ENCODE measurements at places on chromosomes 2 and 18.
A peak's percentile ranks its signal among the peaks of the same experiment; 100 is the strongest.

DNA sequence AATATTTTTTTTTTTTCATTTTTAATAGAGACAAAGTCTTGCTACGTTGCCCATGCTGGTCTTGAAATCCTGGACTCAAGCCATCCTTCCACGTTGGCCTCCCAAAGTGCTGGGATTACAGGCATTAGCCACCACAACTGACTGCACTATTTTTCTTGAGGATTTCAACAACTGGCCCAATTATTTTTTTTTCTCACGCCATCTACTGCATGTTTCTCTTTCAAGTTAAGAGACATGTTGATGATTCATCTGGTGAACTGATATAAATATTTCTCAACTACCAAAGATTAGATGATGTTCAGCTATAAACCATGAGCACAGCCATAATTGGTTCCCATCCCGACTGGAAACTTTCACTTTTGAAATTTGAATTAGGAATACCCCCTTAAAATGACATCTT, 688.4 kb upstream of the SYT4 start:
- no peak for ATAC-seq

- no peak for ATAC-seq
Measured at GRCh38 chr2:20431772-20432171, 15.1 kb upstream of the RHOB start.

- ATAC-seq = peak; percentile 21
Measured at GRCh38 chr2:96089356-96090195, 26.8 kb downstream of the ADRA2B start.

- ATAC-seq = no peak
Measured at GRCh38 chr2:67083951-67084350, 313.2 kb upstream of the ETAA1 start.

DNA sequence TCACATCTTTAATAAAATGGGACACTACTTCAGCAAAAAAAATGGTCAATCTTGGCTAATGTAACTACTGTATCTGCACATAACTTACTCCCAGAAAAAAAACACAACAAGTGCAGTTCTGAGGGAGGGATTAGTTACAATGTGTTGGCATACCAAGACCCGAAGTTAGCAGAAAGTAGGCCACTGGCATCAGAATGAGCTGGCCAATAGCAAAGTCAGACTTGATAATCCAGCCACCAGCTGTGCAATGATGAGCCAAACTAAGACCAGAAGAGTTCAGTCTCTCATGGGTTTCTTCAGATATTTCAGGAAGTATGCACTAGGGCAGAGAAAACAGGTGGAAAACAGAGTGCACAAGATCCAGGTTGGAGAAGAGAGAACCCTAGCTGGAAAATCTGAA, 65.3 kb downstream of the OLA1 start:
- no peak for ATAC-seq

- no peak for ATAC-seq
Measured at GRCh38 chr2:2271469-2271941, 59.6 kb downstream of the MYT1L start.

- no peak for ATAC-seq
Measured at GRCh38 chr18:34098109-34098508, 126.6 kb downstream of the NOL4 start.
